ENCODE measurements at places on chromosomes 3 and 15.

DNA sequence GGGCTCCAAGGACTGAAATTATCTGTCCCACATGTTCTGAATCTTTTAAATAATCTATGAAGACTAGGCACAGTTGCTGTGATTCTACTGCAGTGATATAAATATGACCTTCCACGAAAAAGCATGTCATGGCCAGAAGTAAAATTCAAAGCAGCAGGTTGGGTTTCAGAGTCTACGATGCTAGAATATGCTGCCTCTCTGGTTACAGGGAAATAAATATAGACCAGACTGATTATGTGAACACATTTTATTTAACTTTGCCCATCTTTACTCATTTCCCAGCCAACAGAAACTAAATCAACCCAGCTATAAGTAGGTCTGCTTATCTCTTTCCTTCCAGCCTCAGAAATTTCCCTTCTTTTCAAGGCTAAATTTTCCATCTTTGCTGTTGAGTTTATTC lies 19.9 kb upstream of the TM6SF1 start:
- no peak for DNase-seq

DNA sequence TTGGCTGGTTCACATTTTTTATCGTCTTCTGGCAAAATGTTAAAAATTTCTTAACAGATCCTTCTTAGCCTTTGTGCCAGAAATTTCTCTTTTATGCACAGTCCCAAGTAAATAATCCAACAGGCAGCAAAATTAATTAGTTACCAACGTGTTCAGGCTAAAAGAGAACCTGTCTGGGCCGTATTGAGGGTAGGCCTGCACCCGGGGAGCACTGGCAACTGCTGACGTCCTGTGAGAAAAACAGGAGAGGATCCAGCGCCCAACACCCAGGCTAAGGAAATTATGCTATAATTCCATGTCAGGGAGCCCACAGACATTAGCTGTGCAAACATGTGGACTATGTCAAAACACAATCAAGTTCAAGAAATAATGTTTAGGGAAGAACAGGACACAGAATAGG lies 30.7 kb upstream of the CSTA start:
- DNase-seq = no peak

GRCh38 chr3:56878074-56878473 lies 76.3 kb upstream of the ARHGEF3 start:
- no peak for DNase-seq

GRCh38 chr3:135471911-135472310 lies 493.6 kb upstream of the PPP2R3A start:
- DNase-seq = no peak

DNA sequence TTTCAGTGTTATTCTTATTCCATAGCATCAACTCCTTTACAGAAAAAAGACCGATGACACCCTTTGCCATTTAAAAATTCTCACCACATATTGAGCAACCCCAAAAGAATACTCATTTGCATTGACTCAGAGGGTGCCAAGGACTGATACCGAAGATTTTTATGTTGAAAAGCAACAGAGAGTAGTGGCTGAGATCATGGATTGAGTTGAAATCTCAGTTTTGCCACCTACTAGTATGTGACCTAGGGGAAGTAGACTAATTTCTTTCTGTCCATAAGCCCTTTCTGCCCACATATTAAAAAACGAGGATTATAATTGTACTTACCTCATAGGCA lies 313.9 kb upstream of the SATB1 start:
- no peak for DNase-seq

DNA sequence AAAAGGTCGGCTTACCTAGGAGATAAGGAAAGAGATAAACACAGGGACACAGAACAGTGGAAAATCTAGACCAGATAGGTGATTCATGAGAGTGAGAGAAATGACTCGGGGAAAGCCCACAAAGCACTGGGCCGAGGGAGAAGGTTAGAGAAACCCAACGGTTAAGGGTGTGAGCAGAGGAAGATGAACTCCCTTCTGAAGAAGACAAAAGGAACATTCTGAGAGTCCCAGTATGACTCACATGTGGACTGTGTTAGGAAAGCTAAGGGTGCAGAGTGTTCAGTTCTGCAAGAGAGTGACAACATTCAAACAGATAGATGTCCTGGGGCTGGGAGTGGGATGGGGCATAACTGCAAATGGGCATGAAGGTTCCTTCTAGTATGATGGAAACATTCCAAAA lies 83.0 kb downstream of the CNTN3 start:
- no peak for DNase-seq
